ENCODE measurements at places on chromosomes 13 and 19. TPM values are rescaled to one million over a fixed set of nuclear protein-coding genes. Genes with fewer than 3 reads are reported as not detected.

The UNC13A gene
- total RNA-seq, result 0.28 TPM

The LSM7 gene
- 98.0 TPM for total RNA-seq

The ATP7B gene
- total RNA-seq, result 2.3 TPM

The HIPK4 gene
- 0.18 TPM for total RNA-seq

The RAB4B gene
- total RNA-seq, result 6.3 TPM

The PPAN gene
- 36.7 TPM for total RNA-seq

The APC2 gene
- 0.28 TPM for total RNA-seq

The PPM1N gene
- 2.6 TPM for total RNA-seq

The CD37 gene
- not detected for total RNA-seq

The ZNF470 gene
- 7.9 TPM for total RNA-seq

The DYRK1B gene
- 7.7 TPM for total RNA-seq

The THSD8 gene
- total RNA-seq, result 0.46 TPM

The SLC17A7 gene
- not detected for total RNA-seq

The TMIGD2 gene
- total RNA-seq, result not detected

The NCCRP1 gene
- not detected for total RNA-seq

The SULT2A1 gene
- total RNA-seq, result not detected

The VAV1 gene
- under 0.01 TPM for total RNA-seq

The ZNF580 gene
- total RNA-seq, result 5.4 TPM
